Stimulated activated CD4-positive, alpha-beta T cell treated with anti-CD3 and anti-CD28 coated beads, TNF-alpha, amount 100 ng/mL, for 1 hour (primary cell): ENCODE measurements at places on chromosomes 5 and 9.

DNA sequence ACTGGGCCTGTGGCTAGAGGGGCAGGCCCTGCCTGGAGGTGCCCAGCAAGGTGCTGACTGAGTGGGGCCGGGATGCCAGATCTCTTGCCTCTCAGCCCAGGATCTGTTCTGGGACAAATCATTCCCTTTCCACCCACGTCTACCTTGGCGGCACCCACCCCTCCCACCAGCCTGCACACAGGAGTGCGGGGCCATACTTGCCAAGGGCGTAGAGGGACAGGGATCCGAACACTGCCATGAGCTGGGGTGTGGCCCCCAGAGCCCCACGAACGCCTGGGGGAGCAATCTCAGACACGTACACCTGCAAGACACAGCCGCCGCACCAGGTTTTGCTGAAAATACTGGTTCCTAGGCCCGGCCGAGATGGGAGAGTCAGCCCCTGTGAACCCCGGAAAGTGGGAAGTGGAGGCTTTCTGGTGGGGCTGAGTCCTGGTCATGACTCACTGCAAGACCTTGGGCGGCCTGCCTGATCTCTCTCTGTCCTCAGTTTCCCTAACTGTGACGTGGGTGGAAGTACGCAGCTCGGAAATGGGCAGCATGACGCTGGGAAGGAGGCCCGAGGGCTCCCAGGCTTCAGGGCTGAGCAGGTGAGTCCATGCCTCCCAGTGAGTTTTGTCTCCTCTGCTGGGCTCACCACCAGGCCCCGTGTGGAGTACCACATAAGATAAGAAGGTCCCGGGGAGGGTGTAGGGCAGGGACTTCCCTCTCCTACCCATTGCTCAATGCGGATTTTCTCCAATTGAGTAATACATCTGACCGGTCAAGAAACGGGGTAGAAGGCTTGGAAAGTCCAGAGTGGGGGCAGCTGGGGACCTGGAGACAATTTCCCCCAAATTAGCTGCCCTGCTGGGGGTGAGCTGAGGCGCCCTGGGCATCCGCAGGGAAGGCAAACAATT lies 2.6 kb downstream of the SLC2A6 start:
- DNase-seq, result no peak

DNA sequence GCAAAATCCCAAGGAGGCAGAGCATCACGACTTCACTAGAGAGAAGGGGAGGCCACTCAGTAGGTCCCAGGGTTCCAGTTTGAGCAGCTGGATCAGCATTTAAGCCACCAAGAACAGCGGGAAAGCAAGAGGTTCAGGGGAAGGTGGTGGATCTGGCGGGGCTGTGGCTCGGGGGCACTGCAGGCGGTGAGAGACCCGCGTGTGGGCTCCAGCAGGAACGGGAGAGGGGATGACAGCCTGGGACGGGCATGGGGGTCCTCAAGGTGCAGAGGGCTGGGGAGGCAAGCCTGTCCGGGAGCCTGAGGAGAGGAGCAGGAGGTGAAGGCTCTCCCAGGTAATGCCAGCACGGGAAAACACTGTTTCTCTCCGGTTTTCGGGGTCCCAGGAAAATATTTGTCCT lies 123.6 kb downstream of the IRX2 start:
- DNase-seq, result no peak

GRCh38 chr5:151085517-151086041 lies 4.7 kb upstream of the TNIP1 start:
- no peak for DNase-seq

DNA sequence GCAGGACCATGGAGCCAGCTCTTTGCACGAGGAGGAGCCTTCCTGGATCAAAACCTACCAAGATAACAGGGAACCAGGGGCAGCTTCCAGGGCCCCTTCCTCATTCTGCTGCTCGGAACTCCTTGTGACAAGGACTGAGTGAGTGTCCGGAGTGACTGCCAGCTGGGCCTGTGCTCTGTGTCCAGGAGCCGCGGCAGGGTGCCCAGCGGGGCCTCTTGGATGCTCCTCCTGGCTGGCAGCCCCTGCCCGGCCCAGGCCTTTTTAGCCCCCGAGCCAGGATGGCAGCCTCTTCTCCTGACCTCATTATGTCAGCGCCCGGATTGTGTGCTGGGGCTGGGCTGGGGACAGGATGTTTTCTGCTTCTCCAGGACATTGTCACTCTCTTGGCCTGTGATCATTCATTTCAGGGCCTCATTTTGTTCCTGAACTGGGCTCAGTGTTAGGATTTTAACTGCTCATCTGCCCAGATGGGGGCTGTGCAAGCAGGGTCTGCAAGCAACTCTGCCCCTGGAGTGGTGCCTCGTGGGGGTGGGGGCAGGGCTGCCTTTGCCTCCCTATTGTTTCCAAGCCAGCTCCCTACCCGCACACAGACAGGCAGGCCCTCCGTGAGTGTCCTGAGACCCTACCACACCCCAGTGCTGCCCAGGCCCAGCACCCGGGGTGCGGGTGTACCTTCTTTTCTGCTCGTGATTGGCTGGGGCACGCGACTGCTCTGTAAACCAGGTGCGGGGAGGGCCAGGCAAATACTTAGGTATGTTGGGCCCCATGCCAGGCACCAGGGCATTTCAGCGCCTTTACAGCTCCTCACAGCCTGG lies 161.6 kb downstream of the COL23A1 start:
- DNase-seq, result no peak

GRCh38 chr5:118552146-118552545 lies 436.2 kb downstream of the DTWD2 start:
- DNase-seq, result no peak

- DNase-seq, result no peak
Observed at GRCh38 chr9:126516936-126517832, 96.5 kb upstream of the LMX1B start.
